ENCODE measurements at places on chromosomes 2 and 18.

DNA sequence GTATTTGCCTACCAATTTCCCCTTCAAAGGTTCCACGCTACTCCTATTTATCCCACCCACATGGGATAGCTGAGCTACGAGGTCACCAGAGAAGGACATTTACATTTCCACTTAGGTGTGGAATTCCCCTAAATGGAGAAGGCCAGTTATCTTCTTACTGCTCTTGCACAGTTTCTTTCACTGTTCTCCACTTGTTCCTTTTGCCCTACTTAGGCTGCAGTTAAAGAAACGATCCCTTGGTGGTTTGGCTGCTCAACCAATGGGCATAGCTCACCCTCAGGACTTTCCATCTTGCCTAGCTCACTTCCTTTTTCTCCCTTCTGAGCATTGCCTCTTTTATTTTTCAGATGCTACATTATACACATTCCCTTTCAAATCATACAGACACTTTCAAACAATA lies 11.2 kb upstream of the NABP1 start:
- DNase-seq, result no peak

DNA sequence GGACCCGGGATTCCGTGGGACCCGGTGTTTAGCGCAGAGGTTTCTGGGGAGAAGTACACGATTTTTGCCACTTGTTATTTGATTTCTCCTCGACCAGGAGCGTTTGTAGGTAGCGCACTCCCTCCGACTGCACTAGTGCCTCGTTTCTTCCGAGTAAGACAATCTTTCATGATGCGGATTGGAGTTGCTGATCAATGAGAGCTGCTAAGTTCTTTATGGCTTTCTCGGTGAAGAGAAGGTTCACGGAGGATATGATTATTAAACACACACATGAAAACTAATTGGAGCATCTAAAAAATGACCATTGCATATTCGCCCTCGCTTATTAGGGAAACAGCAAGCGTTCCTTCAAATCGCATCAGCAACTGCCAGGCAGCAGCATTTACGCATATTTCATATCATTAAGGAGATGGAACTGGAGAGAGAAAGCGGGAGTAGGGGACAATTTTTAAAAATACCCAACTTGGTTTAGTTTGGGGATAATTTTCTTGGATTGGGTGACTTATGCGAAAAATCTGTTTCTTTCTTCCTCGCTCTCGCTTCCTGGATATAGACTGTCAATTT lies 616 bp downstream of the EML6 start:
- DNase-seq, result no peak

GRCh38 chr2:168715849-168716248 lies 86.6 kb upstream of the NOSTRIN start:
- no peak for DNase-seq

GRCh38 chr2:24435391-24436316 lies 55.4 kb upstream of the NCOA1 start:
- DNase-seq, result peak; percentile 57

- no peak for DNase-seq
These were observed 2.5 kb downstream of the SESTD1 start for GRCh38 chr2:179262077-179262660.

DNA sequence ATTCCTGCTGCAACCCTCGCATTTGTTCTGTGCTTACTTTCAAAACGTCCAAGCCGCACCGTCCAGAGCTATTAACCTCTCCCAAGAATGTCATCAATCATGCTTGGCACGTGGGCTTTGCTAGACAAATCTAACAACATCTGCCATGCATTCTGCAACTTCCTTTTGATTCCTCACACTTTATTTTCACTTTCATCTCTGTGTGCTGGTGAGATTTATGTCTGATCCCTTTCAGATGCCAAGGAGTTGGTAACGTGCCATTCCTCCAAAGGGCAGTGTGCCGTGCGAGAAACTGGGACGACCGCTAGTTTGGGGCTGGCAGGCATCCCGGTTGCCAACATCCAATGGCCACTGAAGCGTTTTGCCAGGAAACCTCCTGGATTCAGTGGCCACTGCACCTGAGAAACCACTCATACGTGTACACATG lies 230.0 kb upstream of the PARD3B start:
- DNase-seq, result peak; percentile 19

DNA sequence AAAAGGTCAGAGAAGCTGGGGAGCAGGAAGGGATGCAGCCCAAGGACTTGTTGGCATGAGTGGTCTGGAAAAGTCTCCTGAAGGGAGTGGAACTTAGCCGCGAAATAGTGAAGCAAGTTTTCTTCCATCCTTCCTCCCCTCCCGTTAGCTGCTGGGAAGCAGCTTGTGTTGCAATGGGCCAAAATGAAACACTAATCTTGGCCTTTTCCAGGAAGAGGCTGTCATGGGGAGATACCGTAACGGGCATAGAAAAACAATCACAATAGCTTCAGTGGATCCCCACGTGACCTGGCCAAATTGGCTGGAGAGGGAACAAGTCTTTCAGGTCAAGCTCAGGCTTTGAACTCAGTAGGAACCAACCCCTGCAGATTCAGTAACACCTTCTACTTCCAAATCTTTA lies 49.3 kb downstream of the SEMA4F start:
- DNase-seq, result no peak

GRCh38 chr2:177691177-177691576 lies 298.6 kb downstream of the AGPS start:
- DNase-seq, result no peak

DNA sequence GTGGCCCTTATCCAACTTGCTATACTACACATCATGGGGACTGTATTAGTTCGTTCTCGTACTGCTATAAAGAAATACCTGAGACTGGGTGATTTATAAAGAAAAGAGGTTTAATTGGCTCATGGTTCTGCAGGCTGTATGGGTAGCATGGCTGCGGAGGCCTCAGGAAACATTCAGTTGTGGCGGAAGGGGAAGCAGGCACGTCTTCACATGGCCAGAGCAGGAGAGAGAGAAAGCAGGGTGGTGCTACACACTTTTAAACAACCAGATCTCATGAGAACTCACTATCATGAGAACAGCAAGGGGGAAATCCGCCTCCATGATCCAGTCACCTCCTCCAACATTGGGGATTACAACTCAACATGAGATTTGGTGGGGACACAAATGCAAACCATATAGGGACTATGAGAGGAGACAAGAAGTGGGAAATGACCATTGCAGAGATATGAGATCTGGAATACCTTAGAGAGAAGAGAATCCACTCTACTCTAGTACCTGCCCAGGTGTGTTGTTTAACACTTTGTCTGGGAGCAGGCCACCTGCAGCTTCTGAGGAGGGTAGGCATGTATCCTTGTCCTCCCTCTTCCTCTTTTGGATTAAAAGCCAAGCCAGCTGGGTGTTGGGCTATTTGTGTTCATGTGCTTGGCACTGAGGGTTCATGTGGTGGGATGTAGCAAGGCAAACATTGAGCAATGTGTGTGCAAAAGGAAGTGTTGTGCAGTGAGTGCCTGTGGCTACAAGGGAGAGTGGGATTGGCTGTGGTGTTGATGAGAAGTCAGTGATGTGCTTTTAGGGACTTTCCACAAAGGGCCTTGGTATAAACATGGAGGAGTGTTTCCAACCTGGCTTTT lies 22.8 kb downstream of the TTLL4 start:
- no peak for DNase-seq

GRCh38 chr18:40485318-40485717 lies 1469.7 kb upstream of the PIK3C3 start:
- DNase-seq, result no peak

DNA sequence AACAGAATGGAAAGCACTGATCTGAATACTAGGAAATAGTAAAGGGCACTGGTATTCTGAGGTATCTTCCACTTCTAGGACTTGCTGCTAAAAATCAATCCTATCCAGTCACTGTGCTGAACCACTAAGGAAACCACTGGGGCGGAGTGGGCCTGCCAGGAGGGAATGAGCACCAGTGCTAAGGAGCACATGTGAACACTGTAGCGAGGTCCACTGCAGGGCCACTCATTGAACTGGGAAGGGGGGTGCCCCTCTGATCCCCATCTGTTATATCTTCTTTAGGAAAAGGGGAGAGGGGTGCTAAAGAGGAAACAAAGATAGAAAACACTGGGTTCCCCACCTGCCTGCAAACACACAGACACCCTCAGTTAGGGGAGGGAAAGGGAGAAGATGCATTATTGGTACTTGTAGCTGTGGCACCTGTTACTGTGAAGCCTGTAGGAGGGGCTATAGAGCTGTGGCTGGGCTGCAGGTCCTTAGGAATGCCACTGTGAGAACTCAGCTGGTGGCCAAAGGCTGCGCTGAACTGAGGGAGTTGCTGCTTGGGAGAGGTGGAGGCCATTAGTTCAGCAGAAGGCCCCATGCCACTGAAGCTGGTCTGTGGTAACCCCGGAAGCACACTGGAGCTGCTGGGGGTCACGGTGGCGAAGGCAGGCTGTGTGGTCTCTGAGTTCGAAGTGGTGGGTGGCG lies 81.8 kb downstream of the INO80D start:
- no peak for DNase-seq

DNA sequence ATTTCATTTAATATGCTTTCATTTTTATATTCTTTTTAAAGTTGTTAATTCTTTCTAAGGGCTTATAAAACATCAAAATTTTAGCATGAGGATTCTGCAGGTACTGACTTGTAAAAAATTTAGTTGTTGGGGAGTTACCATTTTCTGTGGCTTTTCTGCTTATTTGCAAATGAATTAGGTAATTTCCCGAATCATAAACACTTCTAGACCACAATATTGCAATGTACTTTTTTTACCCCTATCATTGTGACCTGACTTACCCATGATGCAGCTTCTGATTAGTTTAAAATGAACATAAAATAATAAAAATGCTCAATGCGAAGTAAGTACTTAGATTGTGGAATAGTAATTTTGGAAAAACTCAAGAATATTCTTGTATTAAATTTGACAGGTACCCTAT lies 11.4 kb downstream of the ARL6IP6 start:
- DNase-seq, result no peak

DNA sequence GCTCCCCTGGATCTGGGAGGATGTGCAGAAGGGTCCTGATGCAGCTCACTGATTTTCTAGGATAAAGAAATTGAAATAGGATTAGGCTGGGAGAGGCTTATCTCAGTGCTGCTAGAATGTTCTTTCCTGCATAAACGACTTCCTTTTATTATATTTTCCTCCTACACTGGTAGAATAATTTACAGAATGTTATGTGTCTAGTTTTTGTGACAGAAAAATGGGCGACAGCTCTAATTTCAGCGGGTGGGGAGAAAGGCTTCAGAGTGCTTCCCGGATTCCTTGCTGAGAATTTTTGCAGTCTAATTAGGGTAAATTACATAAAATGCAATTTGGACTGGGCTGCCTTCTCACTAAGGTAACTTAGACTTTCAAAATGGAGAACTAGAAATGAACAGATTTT lies 66.2 kb downstream of the SKA1 start:
- no peak for DNase-seq

DNA sequence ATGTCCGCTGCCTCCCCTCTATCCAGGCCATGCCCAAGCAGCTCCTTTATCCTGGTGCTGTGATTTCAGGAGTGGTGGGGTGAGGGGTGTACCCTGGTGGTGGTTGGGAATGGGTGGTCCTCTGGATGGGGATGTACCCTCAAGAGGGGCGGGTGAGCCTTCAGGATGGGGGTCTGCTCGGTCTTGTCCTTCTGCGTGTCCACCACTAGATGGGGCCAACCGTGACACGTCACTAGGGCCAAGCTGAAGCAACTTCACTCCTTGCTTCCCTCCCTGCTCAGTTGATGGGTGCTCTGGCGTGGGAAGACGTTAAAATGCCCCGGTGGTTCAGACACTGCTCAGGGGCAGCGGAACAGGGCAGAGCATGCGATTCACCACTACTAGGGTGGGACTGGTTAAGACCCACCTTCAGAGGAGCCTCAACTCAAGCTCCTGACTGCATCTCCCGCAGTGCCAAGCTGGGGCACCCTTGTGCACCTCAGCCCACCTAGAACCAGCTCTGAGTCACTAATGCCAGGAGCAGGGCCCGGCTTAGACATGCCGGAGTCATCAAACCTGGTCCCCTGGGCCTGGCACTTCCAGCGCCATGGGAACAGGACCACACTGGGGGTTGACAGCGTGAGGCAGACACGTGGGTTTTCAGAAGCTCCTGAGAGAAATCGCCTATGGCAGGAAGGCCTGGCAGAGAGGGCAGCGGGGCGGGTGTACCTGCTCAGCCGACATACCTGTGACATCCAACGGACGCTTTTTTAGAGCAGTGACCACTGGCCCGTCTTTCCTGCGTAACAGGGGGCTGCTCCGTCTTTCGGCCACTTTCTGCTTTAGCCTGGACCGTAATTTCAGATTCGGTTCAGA lies 256.7 kb downstream of the HDAC4 start:
- no peak for DNase-seq

GRCh38 chr2:156784020-156784701 lies 348.0 kb downstream of the GPD2 start:
- DNase-seq, result no peak

DNA sequence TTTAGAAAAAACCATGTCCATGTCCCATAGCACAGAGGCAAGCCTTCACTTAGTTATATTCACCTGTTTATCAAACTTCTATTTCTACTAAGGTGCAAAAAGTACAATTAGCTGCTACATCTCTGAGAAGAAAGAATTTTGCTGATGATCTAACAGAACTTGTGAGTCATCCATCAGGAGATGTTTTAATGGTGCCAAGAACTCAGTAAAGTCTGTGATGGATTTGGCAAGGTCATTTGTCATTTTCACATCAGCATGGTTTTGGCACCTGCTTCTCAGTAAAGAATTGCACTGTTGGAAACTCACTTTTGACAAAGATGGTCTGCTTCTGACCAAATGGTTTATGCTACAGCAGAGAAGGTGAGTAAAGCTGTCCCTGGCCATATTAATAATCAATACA lies 195.7 kb upstream of the TMEFF2 start:
- DNase-seq, result no peak

- DNase-seq, result no peak
These were observed 103.2 kb downstream of the LRATD1 start for GRCh38 chr2:14735696-14736095.

DNA sequence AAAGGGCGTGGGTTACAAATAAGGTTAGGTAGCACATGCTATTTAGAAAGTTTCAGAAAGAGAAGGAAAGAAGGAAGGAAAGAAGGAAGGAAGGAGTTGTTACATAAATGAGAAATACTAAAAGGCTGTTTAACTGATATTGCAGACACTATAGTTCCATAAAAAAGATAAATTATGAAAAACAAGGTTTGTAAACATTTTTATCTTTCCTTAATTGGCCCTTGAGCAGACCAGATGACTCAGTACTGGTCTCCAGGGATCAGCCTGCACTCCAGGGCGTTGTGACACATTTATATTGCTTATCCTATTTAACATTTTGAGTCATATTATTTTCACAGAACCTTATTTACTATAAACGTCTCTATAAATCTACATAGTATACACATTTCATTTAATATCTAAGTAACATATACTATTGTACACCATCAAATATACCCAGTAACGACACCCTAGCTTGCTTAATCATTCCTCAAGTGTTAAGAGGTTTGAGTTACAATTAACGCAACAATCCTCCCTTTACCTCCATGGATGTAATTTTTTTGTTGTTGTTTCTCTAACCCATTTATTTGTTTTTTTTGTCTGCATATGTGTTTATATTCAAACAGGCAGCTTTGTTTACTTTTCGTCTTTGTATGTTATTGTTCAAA lies 2.8 kb upstream of the RAB31 start:
- DNase-seq, result no peak

DNA sequence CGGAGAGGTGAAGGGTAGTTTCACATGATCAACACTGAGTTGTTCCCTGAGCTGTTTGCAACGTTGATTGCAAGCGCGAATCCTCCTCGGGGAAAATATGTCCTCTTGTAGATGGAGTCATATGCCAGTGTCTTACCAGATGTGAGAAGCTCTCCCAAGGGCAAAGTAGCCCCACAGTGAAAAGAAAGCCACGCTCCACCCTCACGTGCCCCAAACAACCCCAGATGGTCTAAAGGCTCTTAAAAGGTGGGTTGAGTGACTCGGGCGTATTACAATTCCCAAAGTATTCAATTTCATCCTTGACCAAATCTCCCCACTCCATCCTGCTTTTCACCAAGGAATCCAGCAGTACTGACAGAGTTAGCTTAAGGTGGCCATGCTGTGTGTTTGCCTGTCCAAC lies 332.1 kb upstream of the SOX11 start:
- DNase-seq, result no peak

Data from posterior cingulate gyrus (tissue), 11 donors.